ENCODE measurements at places on chromosomes 11 and 22.

DNA sequence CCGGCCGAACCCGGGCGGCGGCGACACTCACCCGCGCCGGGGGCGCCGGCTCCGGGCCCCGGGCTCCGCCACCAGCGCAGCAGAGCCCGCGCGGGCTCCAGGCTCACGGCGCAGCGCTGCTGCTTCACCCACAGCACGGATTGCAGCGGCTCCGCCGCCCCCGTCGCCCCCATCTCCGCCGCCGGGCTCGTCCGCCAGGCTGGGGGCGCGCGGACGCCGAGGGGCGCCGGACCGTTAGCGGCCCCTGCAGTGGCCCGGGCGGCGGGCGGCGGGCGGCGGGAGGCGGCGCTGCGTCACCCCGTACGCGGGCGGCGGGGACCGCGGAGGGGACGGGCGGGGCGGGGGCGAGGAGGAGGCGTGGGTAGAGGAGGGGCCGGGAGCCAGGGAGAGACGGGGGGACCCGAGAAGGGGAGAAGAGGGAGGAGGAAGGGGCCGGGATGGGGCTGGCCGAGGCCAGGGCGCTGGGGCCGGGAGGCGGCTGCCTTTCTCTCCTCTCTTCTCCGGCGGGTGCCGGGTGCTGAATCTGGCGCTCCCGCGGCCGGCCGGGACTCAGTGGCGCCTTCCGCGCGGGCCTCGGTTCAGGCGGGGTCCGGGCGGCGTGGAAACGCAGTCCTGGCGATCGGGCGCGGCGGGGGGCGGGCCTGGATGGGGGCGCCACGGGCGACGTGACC lies at the start of gene CERK:
CERK (minus strand) TSS at position 277 of the 671 bp plus-strand sequence; CDS start at position 173, 104 bp downstream.
- H3K4me3 ChIP-seq = peak within 1 kb of the TSS; percentile 96
- peak within 1 kb of the TSS; percentile 63 for H3K27ac ChIP-seq
- H3K4me1 ChIP-seq = peaks cover 30% of the 10 kb centered on the region
- H3K36me3 ChIP-seq = no peaks in the 10 kb centered on the region
- H3K27me3 ChIP-seq = no peaks in the 10 kb centered on the region
- no peak for DNase-seq

GRCh38 chr11:86720546-86720945 lies 48.1 kb upstream of the ME3 start:
- H3K4me1 ChIP-seq = no peaks in the 10 kb centered on the region
- no peak overlapping the region for H3K4me3 ChIP-seq
- no peaks in the 10 kb centered on the region for H3K36me3 ChIP-seq
- no peak overlapping the region for H3K27ac ChIP-seq
- H3K27me3 ChIP-seq = no peaks in the 10 kb centered on the region
- no peak for DNase-seq

DNA sequence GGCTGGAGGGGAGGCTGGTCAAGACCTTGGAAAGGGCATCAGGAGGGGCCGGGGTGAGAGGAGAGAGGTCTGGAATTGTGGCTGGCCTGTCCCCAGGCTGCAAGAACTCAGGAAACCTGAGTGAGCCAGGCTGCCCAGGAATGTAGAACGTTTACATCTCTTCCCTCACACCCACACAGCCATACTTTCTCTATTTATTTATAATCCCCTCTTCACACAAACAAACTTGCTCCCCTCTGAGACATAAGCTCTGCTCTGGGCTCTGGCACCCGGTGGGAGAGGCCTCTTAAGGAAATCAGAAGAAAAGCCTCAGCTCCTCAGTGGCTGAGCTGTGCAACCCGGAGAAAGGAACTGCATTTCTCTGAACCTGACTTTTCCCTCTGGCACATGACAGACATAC lies 5.5 kb downstream of the CHRDL2 start:
- H3K36me3 ChIP-seq = no peaks in the 10 kb centered on the region
- no peaks in the 10 kb centered on the region for H3K4me1 ChIP-seq
- DNase-seq = no peak
- peaks cover 9% of the 10 kb centered on the region for H3K27me3 ChIP-seq
- H3K27ac ChIP-seq = no peak overlapping the region

- DNase-seq = no peak
- H3K4me3 ChIP-seq = no peak overlapping the region
- no peak overlapping the region for H3K27ac ChIP-seq
Observed at GRCh38 chr11:1929621-1930461, 10.3 kb downstream of the TNNT3 start.

- H3K36me3 ChIP-seq = no peaks in the 10 kb centered on the region
- no peak for DNase-seq
- H3K27me3 ChIP-seq = peaks cover 2% of the 10 kb centered on the region
- H3K27ac ChIP-seq = no peak overlapping the region
- H3K4me1 ChIP-seq = no peaks in the 10 kb centered on the region
- no peak overlapping the region for H3K4me3 ChIP-seq
Observed at GRCh38 chr11:70087446-70088167, 9.5 kb downstream of the ANO1 start.

DNA sequence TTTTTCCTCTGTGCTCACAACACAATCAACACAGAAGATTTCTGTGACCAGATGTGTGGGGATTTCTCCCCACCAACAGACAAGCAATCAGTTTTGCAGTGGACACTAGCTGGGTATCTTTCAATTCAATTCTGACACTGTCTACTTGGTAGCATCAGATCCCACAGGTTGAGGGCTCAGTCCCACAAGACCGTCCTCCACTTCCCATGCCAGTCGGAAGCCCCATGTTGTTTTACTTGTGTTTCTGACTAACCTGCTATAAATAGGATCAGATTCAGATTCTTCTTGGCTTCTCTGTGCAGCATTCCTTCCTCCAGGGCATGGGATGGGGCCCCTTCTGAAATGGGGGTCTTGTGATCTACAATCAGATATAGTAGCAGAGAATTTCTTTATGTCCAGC lies 19.6 kb downstream of the ACER3 start:
- no peaks in the 10 kb centered on the region for H3K36me3 ChIP-seq
- H3K4me3 ChIP-seq = no peak overlapping the region
- no peaks in the 10 kb centered on the region for H3K27me3 ChIP-seq
- no peak for DNase-seq

- H3K27ac ChIP-seq = no peak overlapping the region
- no peaks in the 10 kb centered on the region for H3K36me3 ChIP-seq
- no peaks in the 10 kb centered on the region for H3K27me3 ChIP-seq
- DNase-seq = no peak
- H3K4me1 ChIP-seq = no peaks in the 10 kb centered on the region
Observed at GRCh38 chr11:96143041-96143521, 199.9 kb downstream of the MAML2 start.

- H3K4me3 ChIP-seq = no peak overlapping the region
- H3K4me1 ChIP-seq = peaks cover 12% of the 10 kb centered on the region
- no peaks in the 10 kb centered on the region for H3K27me3 ChIP-seq
- no peak overlapping the region for H3K27ac ChIP-seq
- no peak for DNase-seq
- H3K36me3 ChIP-seq = no peaks in the 10 kb centered on the region
Observed at GRCh38 chr11:78415338-78415737, 2.3 kb downstream of the GAB2 start.

DNA sequence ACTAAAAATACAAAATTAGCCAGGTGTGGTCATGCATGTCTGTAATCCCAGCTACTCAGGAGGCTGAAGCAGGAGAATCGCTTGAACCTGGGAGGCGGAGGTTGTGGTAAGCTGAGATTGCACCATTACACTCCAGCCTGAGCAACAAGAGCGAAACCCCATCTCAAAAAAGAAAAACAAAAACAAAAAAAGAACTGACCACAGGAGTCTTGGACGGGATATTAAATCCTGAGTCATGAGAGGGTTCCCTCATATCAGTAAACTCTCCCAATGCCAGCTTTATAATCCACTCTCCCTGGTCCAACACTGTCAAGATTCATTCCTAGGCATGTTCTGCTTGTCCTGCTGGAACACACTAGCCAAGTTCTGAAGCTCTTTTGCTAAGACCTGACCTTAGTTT lies 61.5 kb upstream of the EP300 start:
- no peak for DNase-seq
- no peaks in the 10 kb centered on the region for H3K27me3 ChIP-seq
- H3K4me1 ChIP-seq = no peaks in the 10 kb centered on the region
- no peaks in the 10 kb centered on the region for H3K36me3 ChIP-seq

DNA sequence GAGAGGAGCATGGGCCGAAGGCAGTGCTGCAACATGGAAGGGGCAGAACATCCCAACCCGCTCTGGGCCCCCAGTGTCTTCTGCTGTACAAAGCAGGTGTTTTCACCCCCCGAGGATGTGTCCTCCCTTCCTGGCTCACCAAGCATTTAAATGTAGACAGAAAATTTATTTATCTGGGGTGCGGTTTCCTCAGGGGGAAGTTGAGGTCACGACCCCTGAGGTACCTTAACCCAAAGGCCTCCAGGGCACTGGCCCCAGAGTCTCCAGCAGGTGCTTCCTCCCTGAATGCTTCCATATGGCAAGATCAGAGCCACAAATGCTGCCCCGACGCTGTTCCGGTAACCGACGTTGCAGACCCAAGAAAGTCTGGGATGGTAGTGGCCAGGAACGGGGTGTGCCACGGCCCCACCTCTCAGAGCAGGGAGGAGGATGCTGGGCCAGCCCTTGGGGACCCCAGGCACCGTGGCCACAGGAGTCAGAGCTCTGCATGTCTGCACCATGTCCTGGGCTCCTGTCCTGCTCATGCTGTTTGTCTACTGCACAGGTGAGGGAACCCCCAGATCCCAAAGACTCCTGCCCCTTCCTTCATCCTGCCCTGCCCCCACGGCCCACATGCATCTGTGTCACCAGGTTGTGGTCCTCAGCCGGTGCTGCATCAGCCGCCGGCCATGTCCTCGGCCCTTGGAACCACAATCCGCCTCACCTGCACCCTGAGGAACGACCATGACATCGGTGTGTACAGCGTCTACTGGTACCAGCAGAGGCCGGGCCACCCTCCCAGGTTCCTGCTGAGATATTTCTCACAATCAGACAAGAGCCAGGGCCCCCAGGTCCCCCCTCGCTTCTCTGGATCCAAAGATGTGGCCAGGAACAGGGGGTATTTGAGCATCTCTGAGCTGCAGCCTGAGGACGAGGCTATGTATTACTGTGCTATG lies at the start of gene VPREB1:
VPREB1 (plus strand) TSS at position 471 of the 935 bp plus-strand sequence; CDS start at position 499, 28 bp downstream.
- H3K4me3 ChIP-seq = no peak within 1 kb of the TSS
- H3K27me3 ChIP-seq = no peaks in the 10 kb centered on the region
- no peaks in the 10 kb centered on the region for H3K36me3 ChIP-seq
- H3K4me1 ChIP-seq = no peaks in the 10 kb centered on the region
- no peak for DNase-seq

DNA sequence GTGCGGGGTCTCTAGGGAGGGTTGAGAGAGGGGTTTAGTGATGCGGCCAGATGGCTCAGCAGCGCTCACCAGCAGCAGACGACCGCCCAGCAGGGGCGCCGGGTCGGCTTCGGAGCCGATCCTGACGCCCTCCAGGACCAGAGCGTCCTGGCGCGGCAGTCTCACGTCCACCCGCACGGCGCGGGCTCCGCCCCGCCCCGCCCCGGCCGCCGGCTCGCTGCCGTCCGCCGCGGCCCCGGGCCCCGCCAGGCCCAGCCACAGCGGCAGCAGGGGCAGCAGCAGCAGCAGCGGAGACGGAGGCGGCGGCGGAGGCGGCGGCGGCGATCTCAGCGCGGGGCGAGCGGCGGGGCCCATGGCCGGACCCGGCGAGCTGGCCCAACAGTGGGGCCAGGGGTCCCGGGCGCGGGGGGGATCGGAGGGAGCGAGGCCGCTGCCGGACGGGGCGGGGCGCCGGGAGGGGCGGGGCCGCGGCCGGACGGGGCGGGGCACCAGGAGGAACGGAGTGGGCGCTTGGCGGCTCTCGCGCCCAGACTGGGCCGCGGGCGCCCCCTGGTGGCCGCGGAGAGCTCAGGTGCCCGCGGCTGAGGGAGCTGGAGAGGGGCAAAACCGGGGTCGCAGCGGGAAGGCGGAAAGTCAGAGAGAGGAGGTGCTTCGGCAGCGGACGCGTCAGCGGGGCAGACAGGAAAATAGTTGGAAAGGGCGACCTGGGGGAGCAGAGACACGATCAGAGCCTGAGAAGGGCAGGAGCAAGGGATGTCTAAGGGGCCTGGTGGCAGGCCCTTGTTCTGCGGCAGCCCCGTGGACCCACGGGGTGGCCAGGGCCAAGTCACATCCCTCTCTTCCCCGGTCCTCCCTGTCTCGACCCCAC lies at the start of gene RNF215:
RNF215 (minus strand) TSS at position 452 of the 868 bp plus-strand sequence; CDS start at position 354, 98 bp downstream.
- no peak within 1 kb of the TSS for H3K27ac ChIP-seq
- H3K4me1 ChIP-seq = peaks cover 15% of the 10 kb centered on the region

- no peaks in the 10 kb centered on the region for H3K4me1 ChIP-seq
- no peak overlapping the region for H3K4me3 ChIP-seq
- no peaks in the 10 kb centered on the region for H3K27me3 ChIP-seq
- no peaks in the 10 kb centered on the region for H3K36me3 ChIP-seq
- no peak overlapping the region for H3K27ac ChIP-seq
Observed at GRCh38 chr11:78838417-78838816, 263.8 kb upstream of the NARS2 start.

DNA sequence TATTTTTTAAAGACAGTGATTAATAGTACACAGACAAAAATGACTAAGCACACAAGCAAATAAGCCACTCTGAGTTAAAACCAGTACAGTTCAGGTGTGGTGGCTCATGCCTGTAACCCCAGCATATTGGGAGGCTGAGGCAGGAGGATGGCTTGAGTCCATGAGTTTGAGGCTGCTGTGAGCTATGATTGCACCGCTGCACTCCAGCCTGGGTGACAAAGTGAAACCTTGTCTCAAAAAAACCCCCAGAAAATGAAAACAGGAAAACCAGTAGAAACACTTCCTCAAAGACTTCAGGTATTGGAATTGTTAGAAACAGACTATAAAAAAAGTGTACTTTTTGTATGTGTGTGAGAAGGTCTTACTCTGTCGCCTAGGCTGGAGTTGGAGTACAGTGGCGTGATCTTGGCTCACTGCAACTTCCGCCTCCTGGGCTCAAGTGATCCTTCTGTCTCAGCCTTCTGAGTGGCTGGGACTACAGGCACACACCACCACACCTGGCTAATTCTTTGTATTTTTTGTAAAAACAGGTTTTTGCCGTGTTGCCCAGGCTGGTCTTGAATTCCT lies 33.0 kb downstream of the PPP6R2 start:
- H3K27me3 ChIP-seq = no peaks in the 10 kb centered on the region
- no peak overlapping the region for H3K4me3 ChIP-seq
- H3K27ac ChIP-seq = peak overlapping the region; percentile 13

DNA sequence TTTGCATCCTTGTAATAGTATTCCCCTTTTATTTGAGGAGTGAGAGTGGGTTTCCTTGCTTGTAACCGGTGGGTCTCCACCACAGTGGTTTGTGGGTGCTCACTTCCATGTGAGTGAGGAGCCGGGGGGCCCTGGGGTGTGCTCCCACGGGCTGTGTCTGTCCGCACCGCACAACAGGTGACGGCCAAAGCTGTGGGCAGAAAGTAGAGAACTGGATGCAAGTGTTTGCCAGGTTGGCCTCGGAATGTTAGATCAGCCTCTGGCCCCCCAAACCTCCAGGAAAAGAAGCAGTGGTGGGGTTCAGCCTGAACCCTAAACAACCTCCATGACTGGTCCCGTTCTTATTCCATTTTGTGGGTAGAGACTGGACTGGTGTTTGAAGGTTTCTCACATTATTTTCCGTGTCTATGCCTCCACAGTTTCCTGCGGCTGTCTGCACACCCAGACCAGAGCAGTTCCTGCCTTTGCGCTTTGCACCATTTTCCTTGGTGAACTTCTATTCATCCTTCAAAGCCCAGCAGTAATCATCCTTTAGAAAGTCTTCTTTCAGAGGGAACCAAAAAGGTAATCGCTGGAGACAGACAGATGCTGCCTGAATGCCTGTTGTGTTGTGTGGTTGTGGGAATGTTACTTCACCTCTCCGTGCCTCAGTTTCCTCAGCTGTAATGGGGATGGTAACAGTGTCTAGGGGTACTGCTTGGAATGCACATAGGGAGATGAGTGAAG lies 77.2 kb downstream of the MYEOV start:
- H3K27ac ChIP-seq = no peak overlapping the region
- H3K4me1 ChIP-seq = no peaks in the 10 kb centered on the region
- DNase-seq = no peak

- H3K36me3 ChIP-seq = peaks cover 23% of the 10 kb centered on the region
- no peaks in the 10 kb centered on the region for H3K27me3 ChIP-seq
- no peak overlapping the region for H3K4me3 ChIP-seq
- H3K4me1 ChIP-seq = no peaks in the 10 kb centered on the region
Observed at GRCh38 chr11:47317064-47317828, 35.3 kb downstream of the MYBPC3 start.
